ENCODE measurements at places on chromosomes 3 and 15.

DNA sequence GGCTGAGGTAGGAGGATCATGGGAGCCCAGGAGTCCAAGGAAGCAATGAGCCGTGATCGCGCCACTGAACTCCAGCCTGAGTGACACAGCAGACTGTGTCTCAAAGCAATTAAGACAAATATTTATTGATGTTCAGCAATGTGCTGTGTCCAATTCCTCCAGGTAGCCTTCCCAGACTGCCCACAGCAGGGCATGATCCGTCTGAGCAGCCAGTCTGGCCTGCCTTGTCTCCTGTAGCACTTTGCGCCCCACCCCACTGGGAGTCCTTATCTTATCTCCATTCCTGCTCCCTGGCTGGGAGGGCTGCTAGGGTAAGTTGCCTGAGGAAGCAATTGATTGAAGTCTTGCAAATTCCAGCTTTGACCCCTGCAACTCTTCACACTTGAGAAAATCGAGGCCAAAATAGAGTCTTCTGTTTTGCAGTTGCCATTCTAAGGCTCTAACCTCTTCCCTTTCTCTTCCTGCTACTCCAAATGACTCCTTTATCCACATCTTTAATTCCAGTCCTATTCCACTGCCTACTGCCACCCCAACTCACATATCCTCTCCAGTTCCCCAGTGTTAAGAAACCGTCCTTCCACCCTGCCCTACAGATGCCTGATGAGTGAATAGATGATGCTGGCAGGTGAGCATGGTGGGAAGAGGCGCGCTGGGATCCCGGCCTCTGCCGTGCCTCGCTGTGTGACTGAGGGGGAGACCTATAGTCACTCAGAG is 26.9 kb upstream of the LCTL start:
- no peak for DNase-seq

DNA sequence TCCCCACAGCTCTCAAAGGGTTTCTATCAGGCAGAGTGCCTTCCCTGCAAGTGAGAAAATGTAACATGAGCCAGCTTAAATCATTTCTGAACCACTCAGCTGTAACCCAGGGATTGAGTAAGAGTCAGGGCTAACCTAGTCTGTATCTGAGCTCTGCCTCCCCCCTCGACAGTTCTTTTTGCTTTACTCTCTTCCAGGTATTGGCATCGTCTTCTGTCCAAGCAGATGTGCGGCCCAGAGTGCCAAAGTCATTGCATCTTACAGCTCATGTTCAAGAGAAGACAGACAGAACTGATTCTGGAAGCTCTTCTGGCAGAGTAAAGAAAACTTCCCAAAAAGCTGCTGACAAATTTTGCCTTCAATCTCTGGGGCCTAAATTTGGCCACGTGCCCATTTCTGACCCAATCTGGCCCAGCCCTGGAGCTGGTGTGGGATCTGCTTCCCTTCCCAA is 74.8 kb downstream of the ABHD5 start:
- no peak for DNase-seq

GRCh38 chr15:34347951-34348638 is 5.0 kb downstream of the NUTM1 start:
- no peak for DNase-seq

GRCh38 chr3:160987982-160988964 is 116.9 kb downstream of the B3GALNT1 start:
- DNase-seq: no peak

GRCh38 chr3:185251272-185251671 is 2.6 kb downstream of the EHHADH start:
- no peak for DNase-seq

DNA sequence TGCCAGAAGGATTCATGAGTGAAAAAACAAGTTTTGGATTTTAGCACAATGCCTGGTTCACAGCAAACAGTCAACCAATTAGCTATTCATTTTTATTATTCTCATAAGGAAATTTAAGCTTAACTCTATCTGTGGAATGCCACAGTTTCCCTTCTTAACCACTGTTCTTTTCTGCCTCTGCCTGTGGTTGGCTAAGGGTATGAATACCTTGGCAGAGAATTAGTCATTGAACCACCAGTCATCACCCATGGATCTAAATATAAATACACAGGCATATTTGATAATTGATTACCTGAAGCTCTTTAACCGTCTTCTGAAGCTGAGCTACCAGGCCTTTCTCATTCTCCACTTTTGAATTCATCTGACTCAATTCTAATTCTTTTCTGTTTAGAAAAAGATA is 79.9 kb downstream of the MYH15 start:
- DNase-seq: no peak

DNA sequence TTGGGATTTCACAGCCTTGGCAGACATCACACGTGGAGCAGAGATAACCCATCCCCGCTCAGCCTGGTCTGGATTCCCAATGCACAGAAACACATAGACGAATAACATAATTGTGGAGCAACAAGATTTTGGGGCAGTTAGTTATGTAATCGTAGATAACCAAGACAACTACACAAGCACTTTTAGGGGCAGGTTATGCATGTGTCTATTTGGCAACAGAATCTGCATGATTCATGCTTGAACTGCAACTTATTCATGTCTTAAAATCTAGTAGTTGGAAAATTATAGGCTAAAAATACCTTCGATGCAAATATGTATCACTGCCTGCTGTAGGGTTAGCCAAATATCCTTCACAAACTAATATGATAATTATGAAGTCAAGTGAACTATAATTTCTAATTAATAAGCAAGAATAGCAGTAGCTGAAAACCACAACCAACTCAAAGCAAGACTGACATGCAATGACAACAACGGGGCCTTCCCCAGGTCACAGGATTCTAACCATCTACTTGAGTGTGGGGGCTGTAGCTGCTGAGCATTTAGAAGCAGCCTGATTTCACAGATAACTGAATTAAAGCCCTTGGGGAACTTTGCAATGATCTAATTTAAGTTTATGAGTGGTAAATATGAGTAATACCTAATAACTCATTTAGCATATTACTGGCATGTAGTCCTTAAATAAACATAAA is 31.1 kb downstream of the DGKG start:
- no peak for DNase-seq

All from kidney capillary endothelial cell (primary cell).